ENCODE measurements at places on chromosomes 3 and 15.

DNA sequence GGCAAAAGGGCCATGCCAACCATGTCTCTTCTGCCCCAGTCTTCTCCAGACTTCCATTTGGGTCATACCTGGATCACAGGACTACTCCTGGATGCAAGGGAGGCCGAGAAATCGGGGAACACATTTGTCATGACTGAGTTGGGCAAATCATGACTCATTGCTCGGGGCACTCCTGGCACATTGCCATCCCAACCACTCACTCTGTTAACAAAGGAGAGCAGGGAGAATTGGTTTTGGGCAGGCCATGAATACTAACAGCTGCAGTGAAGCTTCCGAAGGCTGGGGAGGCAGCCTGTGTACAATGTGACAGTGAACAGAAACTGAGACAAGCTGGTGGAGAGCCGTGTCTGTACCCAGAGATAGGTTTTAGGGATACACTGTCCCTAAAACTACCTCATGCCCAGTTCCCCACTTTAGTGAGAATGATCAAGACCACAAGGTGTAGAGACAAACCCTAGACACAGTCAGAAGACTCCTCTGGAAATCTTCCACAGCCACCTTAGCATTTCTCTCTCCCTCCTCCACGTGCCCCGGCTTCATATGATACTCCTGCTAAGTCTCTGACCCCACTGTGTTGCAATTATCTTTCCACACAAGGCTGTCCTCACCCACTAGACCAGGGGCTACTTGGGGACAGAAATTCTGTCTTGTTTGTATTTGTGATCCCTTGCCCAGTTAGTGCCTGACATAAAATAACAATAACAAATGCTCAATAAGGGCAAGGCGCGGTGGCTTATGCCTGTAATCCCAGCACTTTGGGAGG lies 10.5 kb upstream of the BUB1B start:
- DNase-seq, result no peak

DNA sequence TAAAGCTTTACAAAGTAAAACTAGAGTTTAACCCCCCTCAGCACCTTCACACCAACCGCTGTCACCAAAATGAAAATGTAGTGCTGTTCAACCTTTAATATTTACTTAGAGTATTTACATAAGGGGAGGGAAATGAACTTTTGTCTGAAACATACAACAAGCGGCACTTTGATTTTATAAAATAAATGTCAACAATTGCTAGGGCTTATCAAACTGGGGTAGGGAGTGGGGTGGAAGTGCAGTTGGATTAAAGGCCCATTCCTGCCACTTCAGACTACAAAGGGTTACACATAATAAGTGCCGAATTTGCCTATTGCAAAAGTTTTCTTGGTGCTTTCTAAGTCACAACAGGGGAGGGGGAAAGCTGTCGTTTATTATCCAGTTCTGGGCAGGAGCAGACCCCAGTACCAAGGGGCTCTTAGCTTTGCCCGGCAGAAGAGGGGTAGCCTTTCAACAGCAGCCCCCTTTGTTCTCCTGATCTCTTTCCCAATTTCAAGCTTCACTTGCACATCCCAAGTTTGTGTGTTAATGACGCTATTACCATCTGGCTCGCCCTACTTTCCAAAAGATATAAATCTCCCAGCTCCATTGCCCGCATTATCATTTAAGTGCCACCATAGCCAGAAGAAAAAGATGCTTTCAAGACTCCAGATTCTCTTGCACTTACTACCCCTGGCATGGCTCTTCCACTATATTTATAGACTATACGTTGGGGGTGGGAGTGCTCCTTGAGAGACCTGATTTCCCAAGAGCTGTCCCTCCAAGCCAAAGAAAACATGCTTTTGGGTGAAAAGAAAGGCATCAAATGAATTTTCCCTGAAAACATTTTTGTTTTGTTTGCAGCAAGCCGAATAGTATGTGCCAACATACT lies 17.0 kb downstream of the SOX2 start:
- DNase-seq, result no peak

- DNase-seq, result no peak
Measured at GRCh38 chr15:67785431-67785830, 39.9 kb upstream of the SKOR1 start.

DNA sequence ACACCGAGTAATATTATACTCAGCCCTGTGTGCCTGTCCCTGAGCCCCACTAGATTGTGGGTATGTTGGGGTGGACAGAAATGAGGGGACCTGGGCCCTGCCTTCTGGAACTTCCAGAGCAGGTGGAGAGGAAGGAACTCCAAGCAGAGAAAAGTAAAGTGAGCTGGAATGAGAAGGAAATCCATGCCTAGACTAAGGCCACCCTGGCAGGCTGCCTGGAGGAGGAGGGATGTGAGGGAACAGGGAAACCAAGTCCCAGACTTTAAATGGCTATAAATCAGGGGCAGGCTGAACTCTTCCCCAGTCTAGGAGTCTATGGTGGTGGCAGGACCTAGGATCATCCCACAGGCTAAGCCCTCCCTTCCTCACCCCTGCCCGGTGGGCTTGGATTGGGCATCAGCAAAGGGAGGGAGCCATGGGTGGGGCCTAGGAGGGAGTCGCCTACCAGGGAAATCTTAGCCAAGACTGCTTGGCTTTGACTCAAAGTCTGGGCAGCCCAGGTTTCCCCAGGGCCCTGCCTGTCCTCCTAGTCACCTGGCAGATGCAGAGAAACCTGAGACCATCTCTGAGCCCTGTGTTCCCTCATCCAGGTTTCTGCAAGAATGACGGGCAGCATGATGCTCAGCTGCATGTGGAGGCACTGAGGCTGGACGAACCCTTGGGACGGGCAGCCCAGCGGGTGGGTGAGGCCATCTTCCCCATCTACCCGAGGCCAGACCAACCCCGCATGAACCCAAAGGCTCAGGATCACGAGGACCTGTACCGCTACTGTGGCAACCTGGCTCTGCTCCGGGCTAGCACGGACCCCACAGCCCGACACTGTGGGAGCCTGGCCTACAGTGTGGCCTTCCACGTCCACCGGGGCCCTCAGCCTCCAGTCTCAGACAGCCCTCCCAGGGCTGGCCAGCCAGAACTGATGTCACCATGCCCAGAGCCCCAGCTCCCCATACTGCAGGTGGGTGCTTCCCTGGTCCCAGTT lies 15.6 kb upstream of the STRA6 start:
- DNase-seq, result no peak

- DNase-seq, result no peak
Measured at GRCh38 chr3:114093596-114093995, 37.1 kb downstream of the QTRT2 start.

Data from stimulated activated naive CD8-positive, alpha-beta T cell treated with anti-CD3 and anti-CD28 coated beads, Interleukin-15, amount 100 ng/mL, for 72 hours (primary cell).